ENCODE measurements at places on chromosomes 12 and 14. TPM values are rescaled to one million over a fixed set of nuclear protein-coding genes. Genes with fewer than 3 reads are reported as not detected.

DNA sequence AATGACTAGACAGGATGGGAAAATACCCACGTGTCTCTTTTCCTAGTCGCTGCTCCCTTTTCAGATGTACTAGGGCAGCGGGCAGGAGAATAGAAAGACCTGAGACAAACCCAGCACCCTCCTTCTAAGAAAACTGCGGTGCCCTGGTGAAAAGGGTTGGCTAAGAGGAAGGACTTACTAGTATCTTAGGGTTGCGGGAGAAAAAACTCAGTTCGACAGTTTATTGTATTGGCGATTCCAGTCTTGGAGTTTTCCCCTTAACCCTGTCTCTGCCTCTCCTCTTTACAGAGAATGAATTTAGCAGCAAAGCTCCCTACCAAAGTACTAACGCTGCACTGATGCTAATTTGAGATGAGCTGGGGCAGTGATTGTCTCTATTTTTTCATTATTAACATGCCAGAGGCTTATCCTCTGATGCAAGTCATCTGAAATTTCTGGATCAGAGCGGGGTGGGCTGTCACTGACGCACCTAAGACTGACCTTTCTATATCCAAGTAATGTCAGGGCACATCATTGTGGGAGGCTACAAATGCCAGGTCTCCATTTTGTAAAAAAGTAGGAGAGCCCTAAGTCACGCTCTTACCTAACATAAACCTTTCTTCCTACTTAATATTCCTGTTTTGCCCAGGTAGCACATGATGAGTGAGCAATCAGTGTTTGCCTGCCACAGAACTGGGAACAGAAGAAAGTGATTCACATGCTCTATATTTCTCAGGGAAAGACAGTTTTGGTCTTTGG, 916 bp upstream of the PAWR start:
- H3K27ac ChIP-seq: peak overlapping the region; percentile 99
- H3K4me3 ChIP-seq: peak overlapping the region; percentile 84
- no peak for DNase-seq
- peaks cover 26% of the 10 kb centered on the region for H3K4me1 ChIP-seq

Gene ANGEL1
- 29.7 TPM for total RNA-seq

GRCh38 chr12:6257007-6257406, 53.5 kb upstream of the PLEKHG6 start:
- no peaks in the 10 kb centered on the region for H3K4me1 ChIP-seq
- H3K27me3 ChIP-seq: peaks cover 8% of the 10 kb centered on the region

Gene TBX5
- 0.21 TPM for total RNA-seq

- H3K27ac ChIP-seq: peak overlapping the region; percentile 42
- H3K4me1 ChIP-seq: peaks cover 15% of the 10 kb centered on the region
- H3K4me3 ChIP-seq: no peak overlapping the region
- no peaks in the 10 kb centered on the region for H3K36me3 ChIP-seq
- no peak for DNase-seq
- no peaks in the 10 kb centered on the region for H3K27me3 ChIP-seq
Measured at GRCh38 chr12:22593864-22594263, 31.1 kb upstream of the ETNK1 start.

- peaks cover 56% of the 10 kb centered on the region for H3K36me3 ChIP-seq
- DNase-seq: no peak
- H3K4me1 ChIP-seq: peaks cover 7% of the 10 kb centered on the region
Measured at GRCh38 chr12:6559500-6559899, 3.7 kb upstream of the IFFO1 start.

Gene INHBC
- total RNA-seq: 0.16 TPM

GRCh38 chr14:75906680-75907280, 75.0 kb downstream of the TGFB3 start:
- no peak overlapping the region for H3K27ac ChIP-seq
- peaks cover 9% of the 10 kb centered on the region for H3K4me1 ChIP-seq
- H3K36me3 ChIP-seq: no peaks in the 10 kb centered on the region
- H3K4me3 ChIP-seq: no peak overlapping the region

DNA sequence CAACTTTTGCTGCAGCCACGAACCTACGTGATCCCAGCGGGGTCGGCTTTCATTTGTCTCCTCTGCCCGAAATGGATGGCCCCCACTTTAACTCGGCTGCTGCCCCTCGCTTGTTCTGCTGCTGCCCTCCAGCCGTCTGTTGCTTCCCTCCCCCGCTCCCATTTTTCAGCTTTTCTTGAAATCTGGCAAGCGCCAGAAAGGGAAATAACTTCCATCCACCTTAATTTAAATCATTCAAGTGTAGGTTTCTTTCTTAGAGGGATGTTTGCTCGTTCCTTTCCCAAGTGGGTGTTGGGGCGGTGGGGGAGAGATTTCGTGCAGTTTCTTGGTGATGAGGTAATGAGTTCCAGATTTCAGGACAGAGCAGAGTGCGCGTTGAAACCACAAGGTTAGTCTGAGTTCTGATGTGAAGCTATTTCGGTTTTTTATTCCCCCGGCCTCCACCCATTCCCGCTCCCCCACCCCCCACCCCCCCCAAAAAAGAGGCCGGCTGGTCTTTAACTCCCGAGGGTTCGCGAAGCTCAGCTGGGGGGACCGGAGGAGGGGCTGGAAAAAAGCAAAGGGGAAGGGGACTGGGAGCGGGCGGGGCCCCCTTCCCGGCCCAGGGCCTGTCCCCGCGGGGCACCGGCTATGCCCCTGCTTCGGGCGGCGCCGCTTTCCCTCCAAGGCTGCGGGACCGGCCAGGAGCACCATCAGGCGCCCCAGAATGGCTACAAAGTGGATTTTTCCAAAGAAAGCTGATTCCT, 2.2 kb upstream of the ZFP36L1 start:
- H3K36me3 ChIP-seq: peaks cover 33% of the 10 kb centered on the region
- H3K4me3 ChIP-seq: peak overlapping the region; percentile 98
- H3K27me3 ChIP-seq: no peaks in the 10 kb centered on the region
- H3K4me1 ChIP-seq: peaks cover 46% of the 10 kb centered on the region
- peak; percentile 64 for DNase-seq
- H3K27ac ChIP-seq: peak overlapping the region; percentile 100

DNA sequence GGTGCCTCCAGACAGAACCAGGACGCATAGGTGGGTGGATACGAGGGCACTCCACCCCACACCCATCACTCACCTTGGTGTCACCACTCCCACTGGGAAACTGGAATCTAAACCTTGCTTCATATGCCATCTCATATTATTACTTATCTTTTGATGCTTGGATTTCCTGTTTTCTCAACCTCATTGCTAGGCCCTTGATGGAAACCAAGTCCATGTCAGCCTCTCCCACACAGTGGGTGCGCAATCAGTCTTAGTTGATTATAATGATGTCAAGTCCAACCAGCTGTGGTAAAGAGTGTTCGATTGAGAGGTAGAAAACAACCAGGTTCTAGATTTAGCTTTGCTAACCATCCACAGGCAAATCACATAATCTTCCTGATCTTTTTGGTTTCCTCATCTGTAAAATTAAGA, 584 bp upstream of the DDHD1 start:
- H3K36me3 ChIP-seq: no peaks in the 10 kb centered on the region
- no peak for DNase-seq
- H3K27ac ChIP-seq: peak overlapping the region; percentile 90
- H3K27me3 ChIP-seq: peaks cover 10% of the 10 kb centered on the region
- peaks cover 31% of the 10 kb centered on the region for H3K4me1 ChIP-seq

- no peaks in the 10 kb centered on the region for H3K27me3 ChIP-seq
- H3K36me3 ChIP-seq: no peaks in the 10 kb centered on the region
- DNase-seq: no peak
- H3K4me1 ChIP-seq: no peaks in the 10 kb centered on the region
Measured at GRCh38 chr12:24997496-24997895, 48.6 kb upstream of the BCAT1 start.

Gene AQP6
- total RNA-seq: 0.21 TPM

GRCh38 chr14:43587183-43587582, 919.9 kb downstream of the FSCB start:
- peaks cover 13% of the 10 kb centered on the region for H3K36me3 ChIP-seq
- no peak overlapping the region for H3K4me3 ChIP-seq
- peaks cover 17% of the 10 kb centered on the region for H3K4me1 ChIP-seq
- H3K27me3 ChIP-seq: no peaks in the 10 kb centered on the region
- DNase-seq: peak; percentile 14

DNA sequence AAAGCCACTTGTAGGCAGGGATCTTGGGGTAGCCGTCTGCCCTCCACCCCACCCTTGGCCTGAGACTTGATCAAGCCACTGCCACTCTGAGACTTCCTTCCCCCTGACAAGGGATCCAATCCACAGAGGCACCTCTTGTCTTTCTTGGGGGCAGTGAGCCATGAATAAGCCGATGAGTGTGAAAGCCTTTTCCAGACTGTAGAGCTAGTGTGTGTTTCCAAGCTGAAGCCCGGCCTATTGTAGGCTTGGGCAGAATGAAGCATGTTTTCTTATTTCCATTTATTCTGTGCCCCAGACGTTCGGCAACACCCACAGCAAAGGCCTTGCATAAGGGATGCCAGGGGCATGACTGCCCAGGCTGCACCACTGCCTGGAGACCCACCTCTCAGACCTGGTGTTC, 991.6 kb downstream of the BCL11B start:
- no peaks in the 10 kb centered on the region for H3K27me3 ChIP-seq
- H3K27ac ChIP-seq: no peak overlapping the region
- no peaks in the 10 kb centered on the region for H3K36me3 ChIP-seq
- no peak for DNase-seq

DNA sequence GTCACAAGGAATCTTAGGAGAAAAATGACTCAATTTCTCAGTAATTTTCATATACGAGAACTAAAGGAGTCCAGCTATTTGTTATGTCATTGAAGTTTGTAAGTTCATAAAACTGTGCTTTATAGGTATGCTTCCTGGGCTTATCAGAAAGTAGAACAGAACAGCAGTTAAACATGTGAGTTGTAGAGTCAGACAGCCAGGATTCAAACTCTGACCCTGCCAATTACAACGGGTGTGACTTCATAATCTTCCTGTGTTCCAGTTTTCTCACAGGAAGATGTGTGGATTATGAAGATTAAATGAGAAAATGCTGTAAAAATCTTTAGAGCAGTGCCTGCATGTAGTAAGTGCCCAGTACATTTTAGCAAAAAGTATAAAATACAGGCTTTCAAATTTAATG, 8.9 kb downstream of the TRIM9 start:
- no peaks in the 10 kb centered on the region for H3K27me3 ChIP-seq
- DNase-seq: no peak
- peaks cover 7% of the 10 kb centered on the region for H3K4me1 ChIP-seq
- H3K4me3 ChIP-seq: no peak overlapping the region

Gene HOTAIR
- not detected for total RNA-seq

GRCh38 chr12:126419131-126419530, 1353.9 kb downstream of the AACS start:
- no peak overlapping the region for H3K4me3 ChIP-seq
- H3K36me3 ChIP-seq: peaks cover 72% of the 10 kb centered on the region
- H3K27me3 ChIP-seq: peaks cover 6% of the 10 kb centered on the region
- DNase-seq: no peak

Gene AVPR1A
- total RNA-seq: 0.24 TPM

Gene ZNF268
- 17.3 TPM for total RNA-seq

GRCh38 chr14:55240526-55241178, 30.6 kb upstream of the FBXO34 start:
- H3K27ac ChIP-seq: no peak overlapping the region
- H3K4me1 ChIP-seq: 0 out of 2 replicates have a peak, but pooled peaks cover 8% of the 10 kb centered on the region
- peaks cover 28% of the 10 kb centered on the region for H3K27me3 ChIP-seq
- DNase-seq: peak; percentile 77
- peak overlapping the region; percentile 35 for H3K4me3 ChIP-seq
- H3K36me3 ChIP-seq: no peaks in the 10 kb centered on the region

DNA sequence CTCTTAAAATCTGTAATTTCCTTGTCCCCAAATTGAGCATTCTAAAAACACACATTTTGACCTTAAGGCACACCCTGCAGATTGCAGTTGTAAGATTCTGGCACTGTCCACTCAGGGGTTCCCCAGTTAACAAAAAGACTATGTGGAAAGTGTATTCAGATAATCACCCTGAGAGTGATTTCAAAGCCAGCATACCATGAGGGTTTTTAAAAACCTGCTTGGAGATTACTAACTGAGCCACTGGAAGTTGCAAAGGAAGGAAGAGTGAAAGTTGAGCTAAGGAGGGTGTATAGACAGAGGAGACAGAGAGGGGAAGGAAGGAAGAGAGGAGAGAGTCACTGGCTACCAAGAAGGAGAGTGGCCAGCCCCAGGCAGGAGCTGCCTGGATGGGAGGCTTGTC, 82.6 kb downstream of the EML1 start:
- H3K4me1 ChIP-seq: peaks cover 56% of the 10 kb centered on the region
- no peak overlapping the region for H3K27ac ChIP-seq
- H3K4me3 ChIP-seq: no peak overlapping the region
- H3K36me3 ChIP-seq: no peaks in the 10 kb centered on the region

GRCh38 chr12:52296572-52297215, 5.4 kb upstream of the KRT81 start:
- no peak overlapping the region for H3K27ac ChIP-seq
- H3K36me3 ChIP-seq: no peaks in the 10 kb centered on the region
- peaks cover 3% of the 10 kb centered on the region for H3K27me3 ChIP-seq
- no peak overlapping the region for H3K4me3 ChIP-seq
- no peaks in the 10 kb centered on the region for H3K4me1 ChIP-seq

DNA sequence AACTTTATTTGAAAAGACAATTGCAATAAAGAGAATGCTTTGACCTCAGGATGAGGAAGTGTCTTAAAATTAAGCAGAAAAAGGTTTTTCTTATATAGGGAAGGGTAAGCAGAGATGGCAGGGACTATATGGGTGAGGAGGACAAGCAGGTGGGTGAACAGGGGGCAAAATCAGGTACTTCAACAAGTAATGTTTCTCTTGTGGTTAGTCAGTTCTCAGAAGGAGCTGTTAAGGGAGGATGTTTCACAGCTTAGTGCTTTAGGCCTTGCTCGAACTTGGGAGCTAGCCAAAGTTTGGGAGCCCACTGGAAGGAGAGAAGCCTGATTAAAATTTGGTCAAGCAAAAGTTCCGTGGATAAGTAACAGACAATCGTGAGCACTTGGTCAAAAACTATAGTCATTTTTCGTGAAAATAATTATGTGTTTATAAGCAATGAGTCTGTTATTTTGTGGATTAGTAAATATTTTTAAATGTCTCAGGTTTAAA, 364.2 kb upstream of the TMPO start:
- DNase-seq: no peak
- H3K27ac ChIP-seq: no peak overlapping the region
- no peaks in the 10 kb centered on the region for H3K27me3 ChIP-seq
- no peaks in the 10 kb centered on the region for H3K36me3 ChIP-seq

DNA sequence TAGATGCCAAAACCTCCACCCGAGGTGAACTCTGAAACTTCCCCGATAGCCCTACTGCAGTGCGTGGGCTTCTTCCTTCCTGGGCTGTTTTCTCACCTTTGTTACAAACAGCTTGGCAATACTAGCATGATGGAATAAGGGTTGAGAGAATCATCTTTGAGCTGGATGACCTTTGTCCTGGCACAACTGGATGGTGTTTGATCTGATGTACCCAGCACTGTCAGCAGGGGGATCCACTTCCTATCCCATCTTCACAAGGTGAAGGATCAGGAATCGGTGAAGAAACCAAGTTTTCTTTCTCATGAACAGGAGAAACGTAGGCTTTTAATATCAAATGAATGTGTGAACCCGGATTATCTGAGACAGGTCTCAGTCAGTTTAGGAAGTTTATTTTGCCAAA, 19.5 kb upstream of the LRRC10 start:
- DNase-seq: peak; percentile 25
- H3K4me3 ChIP-seq: no peak overlapping the region
- H3K4me1 ChIP-seq: peaks cover 4% of the 10 kb centered on the region
- no peaks in the 10 kb centered on the region for H3K36me3 ChIP-seq
- no peaks in the 10 kb centered on the region for H3K27me3 ChIP-seq
- H3K27ac ChIP-seq: no peak overlapping the region

Gene OLR1
- 0.09 TPM for total RNA-seq

GRCh38 chr12:20798554-20798953, 12.0 kb upstream of the SLCO1B3 start:
- no peaks in the 10 kb centered on the region for H3K4me1 ChIP-seq
- peaks cover 13% of the 10 kb centered on the region for H3K36me3 ChIP-seq
- no peak overlapping the region for H3K27ac ChIP-seq
- no peak overlapping the region for H3K4me3 ChIP-seq
- no peak for DNase-seq
